Hematopoietic multipotent progenitor cell treated with erythropoietin and hydrocortisone succinate and interleukin-3 and kit ligand, for 4 days (in vitro differentiated cells): ENCODE measurements at places on chromosomes 1 and 21.
A peak's percentile ranks its signal among the peaks of the same experiment; 100 is the strongest.

DNA sequence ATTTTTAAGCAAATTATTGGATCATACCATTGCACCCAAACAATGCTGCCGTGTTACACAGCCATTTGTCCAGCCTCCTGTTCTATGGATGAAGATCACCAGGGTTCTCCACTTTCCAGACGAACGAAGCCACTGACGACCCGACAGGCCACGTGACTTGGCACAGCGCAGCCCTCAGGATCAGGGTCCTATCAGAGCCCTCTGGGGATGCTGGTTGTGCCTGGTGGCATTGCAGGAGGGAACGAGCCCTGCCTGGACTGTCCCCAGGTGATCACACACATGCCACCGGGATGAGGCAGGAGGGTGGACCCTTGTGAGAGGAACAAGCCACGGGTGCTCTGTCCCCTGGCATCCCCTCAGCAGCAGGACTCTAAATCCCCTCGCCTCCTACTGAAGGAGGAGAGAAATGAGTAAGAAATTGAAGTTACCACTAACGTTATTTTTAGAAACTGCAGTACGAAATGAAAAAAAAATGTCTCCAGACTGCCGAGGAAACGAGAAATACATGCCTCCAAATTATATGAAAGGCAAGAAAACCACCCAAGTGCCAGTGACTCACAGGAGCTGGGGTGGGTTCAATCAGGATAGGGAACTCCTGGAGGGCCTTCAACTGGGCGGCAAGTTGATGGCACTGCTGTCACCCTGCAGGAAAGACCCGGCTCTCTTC, 58.7 kb upstream of the PDE9A start:
- DNase-seq: no peak

DNA sequence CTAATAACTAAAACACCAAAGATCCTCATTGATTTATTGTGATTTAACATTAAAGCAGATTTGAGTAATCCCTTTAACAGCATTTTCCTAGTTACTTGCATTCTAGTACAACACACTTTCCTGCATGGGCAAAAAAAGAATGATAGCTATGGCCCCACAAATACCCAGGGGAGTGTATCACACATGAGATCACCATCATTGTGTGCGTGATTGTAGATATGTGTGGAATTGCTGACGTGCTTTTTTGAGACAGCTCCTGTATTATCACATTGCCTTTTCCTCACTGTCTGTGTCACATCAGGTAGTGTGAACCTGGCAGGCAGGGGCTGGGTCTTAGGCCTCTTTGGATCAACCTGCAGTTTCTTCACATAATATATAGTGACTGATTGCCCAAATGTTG, 48.5 kb upstream of the SAMD13 start:
- no peak for DNase-seq

- DNase-seq: no peak
Measured at GRCh38 chr21:34594566-34595234, 20.2 kb downstream of the RCAN1 start.

- DNase-seq: no peak
Measured at GRCh38 chr1:169584483-169585144, 1.7 kb downstream of the F5 start.

- DNase-seq: no peak
Measured at GRCh38 chr21:27329255-27329851, 362.5 kb upstream of the ADAMTS5 start.

DNA sequence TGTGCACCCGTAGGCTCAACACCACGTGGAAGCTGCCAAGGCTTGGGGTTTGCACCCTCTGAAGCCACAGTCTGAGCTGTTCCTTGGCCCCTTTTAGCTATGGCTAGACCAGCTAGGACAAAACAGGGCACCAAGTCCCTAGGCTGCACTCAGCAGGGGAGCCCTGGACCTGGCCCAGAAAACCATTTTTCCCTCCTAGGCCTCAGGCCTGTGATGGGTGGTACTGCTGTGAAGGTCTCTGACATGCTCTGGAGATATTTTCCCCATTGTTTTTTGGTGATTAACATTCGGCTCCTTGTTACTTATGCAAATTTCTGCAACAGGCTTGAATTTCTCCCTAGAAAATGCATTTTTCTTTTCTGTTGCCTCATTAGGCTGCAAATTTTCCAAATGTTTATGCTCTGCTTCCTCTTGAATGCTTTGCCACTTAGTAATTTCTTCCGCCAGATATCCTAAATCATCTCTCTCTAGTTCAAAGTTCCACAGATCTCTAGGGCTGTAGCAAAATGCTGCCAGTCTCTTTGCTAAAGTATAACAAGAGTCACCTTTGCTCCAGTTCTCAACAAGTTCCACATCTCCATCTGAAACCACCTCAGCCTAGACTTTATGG, 69.0 kb upstream of the KRTAP19-8 start:
- no peak for DNase-seq

- DNase-seq: no peak
Measured at GRCh38 chr1:53732912-53733317, 6.0 kb downstream of the GLIS1 start.

- no peak for DNase-seq
Measured at GRCh38 chr1:20400341-20401177, 85.5 kb downstream of the CAMK2N1 start.

DNA sequence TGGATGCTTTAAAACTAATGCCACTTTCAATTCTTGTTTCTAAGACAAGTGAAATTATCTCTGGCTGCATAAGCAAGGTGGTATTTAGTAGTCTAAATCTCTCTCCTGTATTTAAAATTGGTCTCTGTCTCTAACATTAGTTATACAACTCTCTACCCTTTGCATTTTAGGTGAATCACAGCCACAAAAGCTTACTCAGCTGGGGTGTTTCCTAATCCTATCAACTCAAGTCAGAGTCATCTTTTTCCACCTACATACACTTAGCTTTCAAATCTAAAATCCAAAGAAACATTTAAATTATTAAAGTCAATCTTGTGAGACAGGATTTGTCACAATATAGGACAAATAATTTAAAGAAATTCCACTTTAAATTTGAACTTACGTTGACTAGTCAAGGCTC, 255.1 kb upstream of the CXADR start:
- DNase-seq: no peak

DNA sequence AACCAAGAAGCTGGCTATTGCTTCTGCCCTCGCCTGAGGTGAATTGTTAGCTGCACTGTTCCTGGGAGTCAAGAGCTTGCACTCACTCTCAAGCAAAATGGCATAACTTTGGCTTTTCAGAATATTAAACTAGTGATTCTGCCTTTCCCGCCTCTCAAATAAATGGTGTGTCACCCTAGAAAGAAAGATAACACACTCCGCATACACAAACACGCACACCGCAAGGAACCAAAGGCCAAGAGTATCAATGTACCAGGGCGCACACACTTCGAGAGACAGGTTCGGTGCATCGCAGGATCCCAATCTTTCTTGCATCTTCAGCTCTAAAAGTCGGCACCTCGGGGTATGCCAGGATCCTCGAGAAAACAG, 470 bp upstream of the RTCA start:
- DNase-seq: peak; percentile 75

DNA sequence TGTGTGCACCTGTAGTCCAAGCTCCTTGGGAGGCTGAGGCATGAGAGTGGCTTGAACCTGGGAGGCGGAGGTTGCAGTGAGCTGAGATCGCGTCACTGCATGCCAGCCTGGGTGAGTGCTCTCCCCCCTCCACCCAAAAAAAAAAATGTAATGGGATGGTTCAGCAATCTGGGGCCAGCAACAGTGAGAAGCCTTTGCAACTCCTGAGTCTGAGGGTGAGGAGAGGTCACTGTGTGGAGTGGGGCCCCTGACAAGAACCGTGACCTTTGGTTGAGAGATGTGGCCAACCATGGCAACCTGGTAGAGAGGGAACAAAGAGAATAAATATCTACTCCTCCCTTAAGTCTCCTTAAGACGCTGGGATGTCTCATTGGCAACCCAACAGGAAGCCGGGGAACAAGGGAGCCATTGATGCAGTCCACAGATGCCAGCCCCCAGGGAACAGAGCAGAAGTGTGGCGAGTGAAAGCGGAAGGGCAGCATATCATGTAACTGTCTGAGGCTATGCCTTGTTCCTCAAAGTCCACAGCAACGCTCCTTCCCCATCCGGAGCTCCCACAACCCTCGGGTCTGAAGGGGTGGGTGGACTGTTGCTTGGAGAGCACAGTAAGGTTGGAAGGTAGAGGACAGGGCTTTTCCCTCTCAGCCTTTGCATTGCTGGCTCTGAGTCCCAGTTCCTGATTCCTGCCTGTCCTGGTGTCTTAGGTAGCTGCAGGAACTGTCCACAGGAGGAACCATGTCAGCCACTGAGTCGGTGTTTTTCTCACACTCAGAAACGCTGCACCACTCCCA, 8.3 kb downstream of the TRNP1 start:
- DNase-seq: peak; percentile 83

- DNase-seq: no peak
Measured at GRCh38 chr1:233879841-233880240, 24.6 kb upstream of the SLC35F3 start.

DNA sequence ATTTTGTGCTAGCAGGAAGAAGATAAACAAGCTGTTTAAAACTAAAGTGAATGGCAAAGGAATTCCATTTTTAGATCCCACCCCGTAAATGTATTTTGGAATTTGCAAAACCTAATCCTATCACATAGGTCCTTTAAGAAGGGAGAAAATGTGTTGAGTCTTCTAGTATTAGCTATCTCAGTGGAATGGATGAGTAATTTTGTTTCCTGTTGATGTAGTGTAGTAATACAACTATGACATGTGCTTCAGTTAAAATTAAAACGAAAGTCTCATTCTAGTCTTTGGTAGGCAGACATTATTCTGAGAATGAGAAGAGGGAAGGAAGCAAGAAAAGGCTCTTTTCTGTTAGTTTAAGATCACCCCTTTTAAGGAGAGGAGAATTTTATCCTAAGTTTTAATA, 265.9 kb upstream of the C1orf105 start:
- DNase-seq: peak; percentile 46

DNA sequence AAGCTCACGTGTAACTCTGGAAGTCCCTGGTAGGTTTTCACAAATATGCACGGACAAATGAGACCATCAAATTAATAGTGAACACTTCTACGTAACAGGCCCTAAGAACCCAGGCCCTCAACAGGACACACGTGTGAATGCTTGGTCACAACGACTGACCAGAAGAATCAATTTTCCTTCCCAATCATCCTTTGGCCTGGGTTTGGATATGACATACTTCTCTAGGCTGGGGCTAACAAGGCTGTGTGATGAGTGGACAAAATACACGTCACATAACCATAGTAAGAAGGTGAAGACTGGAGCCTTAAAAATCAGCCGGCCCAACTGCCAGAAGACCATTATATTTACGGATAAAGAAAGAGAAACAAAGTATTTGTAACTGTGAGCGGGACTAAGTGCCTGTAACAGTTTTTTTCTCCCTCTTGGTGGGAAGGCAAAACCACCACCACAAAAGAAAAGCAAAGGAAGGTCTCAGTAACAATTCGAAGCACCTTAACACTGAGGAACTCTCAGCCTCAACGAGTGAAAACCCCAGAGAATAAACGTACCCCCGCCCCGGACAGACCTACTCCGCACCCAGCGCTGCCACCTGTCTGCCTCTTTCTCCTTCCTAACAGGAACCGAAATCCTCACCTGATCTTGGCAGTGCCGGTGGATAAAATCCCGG, 450 bp downstream of the SDE2 start:
- DNase-seq: peak; percentile 31

DNA sequence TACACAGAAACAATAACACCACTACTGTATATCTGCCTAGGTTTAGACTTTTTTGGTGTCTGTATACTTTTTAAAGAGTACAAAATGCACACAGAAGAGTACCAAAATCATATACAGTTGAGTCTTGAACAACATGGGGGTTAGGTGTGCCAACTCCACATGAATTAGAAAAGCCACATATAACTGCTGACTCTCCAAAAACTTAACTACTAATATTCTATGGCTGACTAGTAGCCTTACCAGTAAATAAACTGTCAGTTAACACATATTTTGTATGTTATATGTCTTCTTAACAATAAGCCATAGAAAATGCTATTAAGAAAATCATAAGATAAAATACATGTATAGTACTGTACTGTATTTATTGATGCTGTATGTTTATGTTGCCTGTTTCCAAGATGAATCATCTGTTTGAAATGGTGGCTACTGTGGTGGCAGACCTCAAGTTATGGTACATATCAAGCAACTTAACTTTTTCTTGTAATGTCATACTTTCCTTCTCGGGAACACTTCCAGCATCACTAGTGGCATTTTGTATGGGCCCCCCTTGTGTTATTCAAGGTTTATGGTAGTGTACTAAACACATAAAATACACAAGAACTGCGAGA, 71.2 kb downstream of the LHX4 start:
- DNase-seq: no peak

- DNase-seq: no peak
Measured at GRCh38 chr1:226814751-226815537, 55.5 kb upstream of the PSEN2 start.

DNA sequence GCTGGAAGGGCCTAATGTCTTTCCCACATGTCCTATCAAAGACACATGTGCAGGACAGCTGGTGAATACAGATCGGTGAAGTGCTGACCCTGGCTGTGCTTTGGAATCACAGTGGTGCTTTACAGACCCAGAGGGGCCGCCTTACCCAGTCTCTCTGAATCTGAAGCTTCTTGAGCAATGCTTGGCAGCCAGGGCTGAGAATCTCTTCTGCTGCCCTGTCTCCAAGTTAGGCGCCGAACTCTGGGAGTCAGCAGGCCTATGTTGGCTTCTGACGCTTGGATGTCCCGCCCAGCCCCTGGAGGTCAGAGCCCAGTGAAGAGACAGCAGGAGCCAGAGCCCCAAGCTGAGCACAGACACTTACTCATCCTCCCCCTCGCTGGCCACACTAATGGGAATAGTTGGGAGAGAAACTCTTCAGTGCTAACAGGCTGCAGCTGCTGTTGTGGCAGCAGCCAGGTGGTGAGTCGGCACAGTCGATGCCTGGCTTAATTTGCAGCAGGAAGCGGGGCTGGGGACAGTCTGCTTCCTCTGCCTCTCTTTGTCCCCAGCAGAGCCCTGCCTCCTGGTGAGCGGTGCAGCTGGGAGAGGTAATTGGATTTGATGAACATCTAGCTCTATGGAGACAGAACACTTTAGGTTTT, 68.1 kb downstream of the URB2 start:
- peak; percentile 32 for DNase-seq
